ENCODE measurements at places on chromosomes 3 and 15.

- no peak for DNase-seq
Measured at GRCh38 chr3:63588895-63589294, 63.6 kb upstream of the SNTN start.

- no peak for DNase-seq
Measured at GRCh38 chr15:70783041-70783440, 19.7 kb upstream of the UACA start.

DNA sequence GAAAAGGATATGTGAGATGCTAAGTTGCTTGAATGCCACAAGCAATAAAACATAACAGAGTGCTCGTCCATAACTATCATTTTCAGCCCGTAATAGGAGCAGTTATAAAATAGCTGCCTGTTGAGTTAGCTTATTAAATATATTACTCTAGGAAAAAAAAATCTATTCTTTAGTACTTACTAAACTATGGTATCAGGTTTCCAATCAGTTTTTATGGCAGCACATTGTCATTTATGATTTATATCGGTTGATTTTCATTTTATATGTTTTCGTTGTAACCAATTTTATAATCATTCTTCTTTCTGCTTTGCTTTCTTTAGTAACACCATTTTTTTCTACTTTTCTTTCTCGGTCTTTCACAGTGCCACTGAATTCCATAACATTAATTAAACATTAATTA is 51.9 kb downstream of the SEMA6D start:
- DNase-seq, result no peak

DNA sequence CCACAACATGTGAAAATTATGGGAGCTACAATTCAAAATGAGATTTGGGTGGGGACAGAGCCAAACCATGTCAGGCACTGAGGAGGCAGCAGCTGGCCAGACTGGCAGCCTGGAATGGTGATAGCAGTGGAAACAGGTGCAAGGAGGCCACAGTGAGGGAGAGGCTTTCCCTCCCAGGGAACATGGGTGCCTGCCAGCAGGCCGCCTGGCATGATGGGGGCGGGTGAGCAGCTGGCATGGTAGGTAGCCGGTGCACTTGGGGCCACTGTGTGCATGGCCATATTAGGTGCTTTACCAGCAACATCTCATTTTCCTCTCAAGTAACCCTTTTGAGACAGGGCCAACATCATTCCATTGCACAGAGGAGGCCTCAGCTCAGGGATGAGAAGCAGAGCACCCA is 18.3 kb upstream of the MRPS22 start:
- DNase-seq, result no peak

DNA sequence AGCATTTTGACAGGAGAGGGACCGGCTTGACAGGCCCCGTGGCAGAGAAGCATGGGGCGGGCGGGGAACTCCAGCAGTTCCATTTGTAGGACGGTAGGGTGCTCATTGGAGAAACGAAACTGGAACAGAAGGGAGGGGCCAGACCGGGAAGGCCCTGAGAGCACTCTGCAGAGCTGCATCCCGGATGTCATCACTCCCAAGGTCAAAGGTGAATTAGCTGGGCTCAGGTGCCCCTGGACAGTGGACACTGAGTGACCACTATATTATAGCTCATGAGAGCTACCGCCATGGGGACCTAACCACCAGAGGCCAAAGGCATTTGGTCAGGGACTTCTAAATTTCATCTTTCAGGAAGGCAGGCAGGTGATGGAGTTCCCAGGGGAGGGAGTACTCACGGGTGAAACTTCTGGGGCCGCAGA is 7.3 kb downstream of the CSRNP1 start:
- no peak for DNase-seq

- no peak for DNase-seq
Measured at GRCh38 chr3:37918627-37919026, 56.9 kb downstream of the CTDSPL start.

DNA sequence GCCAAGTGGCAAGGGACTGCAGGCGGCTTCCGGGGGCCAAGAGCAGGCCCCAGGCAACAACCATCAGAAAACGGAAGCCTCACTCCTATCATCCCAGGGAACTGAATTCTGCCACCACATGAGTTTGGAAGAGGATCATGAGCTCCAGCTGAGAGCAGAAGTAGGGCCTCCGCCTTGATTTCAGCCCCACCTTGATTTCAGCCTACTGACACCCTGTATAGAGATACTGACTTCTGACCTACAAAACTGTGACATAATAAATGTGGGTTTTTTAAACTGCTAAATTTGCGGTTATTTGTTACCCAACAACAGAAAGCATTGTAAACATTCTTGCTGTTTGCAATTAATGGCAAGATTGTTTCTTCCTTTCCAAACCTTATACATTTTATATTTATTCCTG is 21.6 kb upstream of the RARRES1 start:
- DNase-seq, result no peak

- no peak for DNase-seq
Measured at GRCh38 chr15:41990691-41991090, 18.3 kb upstream of the EHD4 start.

GRCh38 chr3:4416961-4417360 is 50.1 kb downstream of the SUMF1 start:
- DNase-seq, result no peak

GRCh38 chr3:3127432-3128010 is 781 bp downstream of the TRNT1 start:
- peak; percentile 15 for DNase-seq

- DNase-seq, result no peak
Measured at GRCh38 chr15:65420975-65421359, 1.8 kb downstream of the IGDCC4 start.

GRCh38 chr3:102449341-102449740 is 14.5 kb downstream of the ZPLD1 start:
- no peak for DNase-seq

DNA sequence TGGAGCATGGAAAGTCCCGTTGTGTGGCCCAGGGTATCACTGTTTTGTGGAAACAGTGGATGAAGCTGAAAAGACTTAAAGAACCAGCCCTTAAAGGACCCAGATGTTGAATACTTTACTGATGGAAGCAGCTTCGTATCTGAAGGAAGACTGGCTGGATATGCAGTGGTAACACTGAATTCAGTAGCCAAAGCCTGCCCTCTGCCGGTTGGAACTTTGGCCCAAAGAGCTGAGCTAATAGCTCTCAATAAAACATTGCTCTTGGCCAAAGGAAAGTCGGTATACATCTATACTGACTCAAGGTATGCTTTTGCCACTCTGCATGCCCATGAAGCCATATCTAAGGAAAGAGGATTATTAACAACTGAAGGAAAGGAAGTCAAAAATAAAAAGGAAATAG is 885.4 kb downstream of the PDCD6IP start:
- DNase-seq, result no peak

- DNase-seq, result no peak
Measured at GRCh38 chr15:79282371-79283251, at the start of gene ANKRD34C. TSS of gene ANKRD34C (plus strand) at chr15:79282722. CDS start at chr15:79293285, 10,563 bp downstream.
